ENCODE measurements at places on chromosomes 11 and 22.
A peak's percentile ranks its signal among the peaks of the same experiment; 100 is the strongest.

- no peak for DNase-seq
Observed at GRCh38 chr11:71484248-71485062, 31.5 kb downstream of the NADSYN1 start.

GRCh38 chr11:72478669-72479068 lies 44.3 kb upstream of the CLPB start:
- DNase-seq = no peak

- DNase-seq = no peak
Observed at GRCh38 chr11:8372641-8373381, 109.1 kb upstream of the LMO1 start.

DNA sequence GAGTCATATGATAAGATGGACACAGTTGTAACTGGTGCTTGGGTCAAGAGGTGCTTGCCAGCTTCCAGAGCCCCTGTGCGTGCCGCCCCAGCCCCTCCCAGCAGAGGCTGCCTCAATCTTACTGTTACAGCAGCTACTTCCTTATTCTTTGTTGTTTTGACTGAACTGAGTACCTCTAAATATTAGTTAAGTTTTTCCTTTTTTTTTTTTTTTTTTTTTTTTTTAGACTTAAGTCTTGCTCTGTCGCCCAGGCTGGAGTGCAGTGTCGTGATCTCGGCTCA lies 8.8 kb downstream of the ZBED4 start:
- DNase-seq = no peak

- no peak for DNase-seq
Observed at GRCh38 chr11:75032550-75032935, 43.8 kb downstream of the NEU3 start.

- no peak for DNase-seq
Observed at GRCh38 chr11:18853086-18853720, 61.6 kb upstream of the PTPN5 start.

- DNase-seq = no peak
Observed at GRCh38 chr22:47622541-47622940, 860.1 kb downstream of the TBC1D22A start.

DNA sequence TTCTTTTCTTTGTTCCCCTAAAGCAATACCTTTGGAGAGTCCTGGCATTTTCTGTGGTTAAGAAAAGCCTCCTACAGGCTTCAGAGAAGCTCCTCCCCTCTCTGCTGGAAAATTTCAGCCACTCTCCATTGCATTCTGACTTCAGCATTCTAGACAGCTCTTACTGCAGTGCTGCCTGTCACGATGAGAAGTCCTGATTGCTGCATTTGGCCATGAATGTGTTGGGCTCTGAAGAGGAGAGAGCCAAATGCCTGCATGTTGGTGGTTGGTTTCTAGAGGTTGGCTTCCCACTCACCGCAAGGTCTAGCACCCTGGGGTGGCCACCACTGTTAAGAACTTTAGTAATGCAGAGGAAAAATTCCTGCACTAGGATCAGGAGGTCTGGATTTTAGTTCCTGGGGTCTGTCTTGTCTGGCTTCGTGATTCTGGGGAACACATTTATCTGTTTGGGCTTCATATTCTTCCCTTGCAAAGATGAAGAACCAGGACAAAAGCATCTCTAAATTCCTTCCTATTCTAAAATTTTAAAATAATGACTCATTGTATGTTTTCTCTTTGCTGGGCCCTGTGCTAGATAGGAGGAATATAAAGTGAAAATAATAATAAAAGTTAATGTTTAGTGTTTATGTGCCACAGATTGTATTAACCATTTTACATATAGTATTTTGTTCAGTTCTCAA lies 38.1 kb downstream of the COA4 start:
- DNase-seq = no peak

DNA sequence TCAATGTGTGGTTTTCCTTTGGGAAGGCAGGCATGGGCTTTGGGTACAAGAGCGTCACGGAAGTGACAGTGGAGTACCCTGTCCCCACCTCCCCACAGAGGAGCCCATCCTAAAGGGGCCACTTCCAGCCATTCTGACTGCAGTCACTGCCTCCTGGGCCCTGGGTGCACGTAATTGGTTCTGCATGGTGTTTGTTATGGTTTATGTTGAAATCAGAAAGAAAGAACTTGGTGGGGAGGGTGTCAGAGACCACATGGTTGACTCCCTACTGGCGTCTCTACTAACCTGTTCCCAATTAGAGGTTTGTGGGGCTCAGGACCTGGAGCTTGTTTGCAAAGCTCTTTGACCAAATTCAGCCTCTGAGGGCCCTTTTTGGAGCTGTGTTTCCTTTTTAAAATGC lies 40.8 kb downstream of the RIBC2 start:
- DNase-seq = no peak

- DNase-seq = no peak
Observed at GRCh38 chr11:64855596-64856304, 11.3 kb upstream of the CDC42BPG start.

- peak; percentile 16 for DNase-seq
Observed at GRCh38 chr11:76918941-76919386, 58.2 kb downstream of the ACER3 start.

DNA sequence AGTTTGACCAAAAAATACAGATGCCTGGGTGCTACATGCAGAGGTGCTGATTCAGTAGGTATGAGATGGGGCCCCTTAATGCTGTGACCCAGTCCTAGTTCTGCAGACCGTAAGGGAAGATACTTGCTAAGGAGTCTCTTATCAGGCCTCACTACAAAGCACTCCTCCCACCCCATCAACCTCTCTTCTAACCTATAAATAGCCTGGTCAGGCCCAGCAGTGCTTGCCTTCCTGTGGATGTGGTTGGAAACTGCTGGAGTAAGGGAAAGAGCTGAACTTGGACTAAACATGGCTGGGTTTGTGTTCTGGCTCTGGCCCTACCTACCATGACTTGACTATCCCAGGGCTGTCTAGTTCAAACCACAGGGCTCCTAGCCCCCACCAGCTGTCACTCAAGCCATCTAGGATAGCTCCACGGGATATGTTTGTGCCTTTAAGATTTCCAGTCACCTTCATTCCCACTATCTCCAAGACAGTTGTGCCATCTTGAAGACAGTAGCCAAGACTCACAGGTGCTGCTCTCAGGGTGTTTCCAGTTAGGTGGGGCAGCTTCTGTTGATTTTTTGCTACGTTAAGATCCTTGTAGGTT lies 9.5 kb upstream of the DKK3 start:
- DNase-seq = no peak
